NCI-H187 (cell line): ENCODE measurements at places on chromosomes 6 and 20.

DNA sequence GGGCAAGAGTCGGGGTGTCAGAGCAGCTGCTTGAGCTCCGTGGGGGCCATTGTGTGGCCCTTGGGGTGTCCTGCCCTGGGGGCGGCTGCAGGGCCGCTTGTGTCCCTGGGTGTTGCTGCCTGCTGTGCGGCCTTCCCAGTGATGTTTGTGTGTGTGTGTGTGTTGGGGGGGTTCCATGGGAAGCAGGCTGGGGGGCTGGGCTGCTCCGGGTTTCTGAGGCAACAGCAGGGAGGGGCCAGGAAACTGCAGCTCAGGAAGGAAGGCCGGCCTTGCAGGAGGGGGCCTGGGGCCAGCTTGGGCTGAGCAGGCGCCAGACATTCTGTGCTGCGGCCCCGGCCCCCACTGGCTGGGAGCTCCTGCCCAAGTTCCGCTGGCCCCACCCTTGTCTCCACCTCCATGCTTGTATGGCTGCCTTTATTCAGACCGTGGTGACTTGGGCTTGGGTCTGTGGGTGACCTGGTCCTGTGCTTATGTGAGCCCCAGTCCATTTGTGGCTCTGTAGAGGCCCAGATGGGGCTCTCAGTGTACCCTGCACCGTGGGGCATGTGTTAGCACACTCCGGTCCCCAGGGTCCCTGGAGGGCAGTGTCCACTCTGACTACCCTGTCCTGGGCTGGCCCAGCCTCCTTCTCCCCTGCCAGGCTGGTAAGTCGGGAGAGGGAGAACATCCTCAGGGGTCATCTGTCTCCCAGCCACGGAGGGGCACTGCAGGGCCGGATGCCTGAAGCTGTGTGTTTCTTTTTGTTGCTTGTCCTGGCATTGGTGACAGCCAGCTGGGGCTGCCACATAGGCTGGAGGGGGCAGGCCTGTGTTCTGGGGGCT, 4.6 kb upstream of the SOX18 start:
- DNase-seq: no peak

- DNase-seq: no peak
These were observed 140.6 kb downstream of the PXDC1 start for GRCh38 chr6:3610921-3611320.

GRCh38 chr6:159985296-159985945, 16.5 kb downstream of the IGF2R start:
- DNase-seq: no peak

- no peak for DNase-seq
These were observed 354.3 kb downstream of the COL12A1 start for GRCh38 chr6:74851596-74851995.

DNA sequence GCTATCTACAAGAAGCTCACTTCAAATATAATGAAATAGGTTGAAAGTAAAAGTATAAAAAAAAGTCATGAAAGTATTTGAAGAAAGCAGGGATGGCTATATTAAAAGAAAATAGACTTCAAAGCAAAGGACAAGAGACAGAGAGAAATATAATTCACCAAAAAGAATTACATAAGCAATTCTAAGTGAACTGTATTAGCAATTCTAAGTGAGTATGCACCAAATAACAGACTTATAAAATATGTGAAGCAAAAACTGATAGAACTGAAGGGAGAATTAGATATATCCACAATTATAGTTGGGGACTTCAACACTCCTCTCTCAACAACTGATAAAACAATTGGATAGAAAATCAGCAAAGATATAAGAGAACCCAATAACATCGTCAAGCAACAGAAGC, 38.8 kb upstream of the ID4 start:
- no peak for DNase-seq

- no peak for DNase-seq
These were observed 518.6 kb downstream of the TFAP2B start for GRCh38 chr6:51337277-51337676.

DNA sequence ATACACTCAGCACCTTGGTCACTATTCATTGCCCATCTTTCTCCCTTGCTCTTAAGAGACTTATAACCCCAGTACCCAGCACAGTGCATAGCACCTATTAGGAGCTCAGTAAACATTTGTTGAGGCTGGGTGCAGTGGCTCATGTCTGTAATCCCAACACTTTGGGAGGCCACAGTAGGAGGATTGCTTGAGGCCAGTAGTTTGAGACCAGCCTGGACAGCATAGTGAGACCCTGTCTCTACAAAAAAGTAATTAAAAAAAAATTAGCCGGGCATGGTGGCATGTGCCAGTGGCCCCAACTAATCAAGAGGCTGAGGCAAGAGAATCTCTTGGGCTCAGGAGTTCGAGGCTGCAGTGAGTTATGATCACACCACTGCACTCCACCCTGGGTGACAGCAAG, 8.2 kb upstream of the EIF2S2 start:
- no peak for DNase-seq

GRCh38 chr20:24628985-24629384, 159.6 kb downstream of the SYNDIG1 start:
- no peak for DNase-seq

DNA sequence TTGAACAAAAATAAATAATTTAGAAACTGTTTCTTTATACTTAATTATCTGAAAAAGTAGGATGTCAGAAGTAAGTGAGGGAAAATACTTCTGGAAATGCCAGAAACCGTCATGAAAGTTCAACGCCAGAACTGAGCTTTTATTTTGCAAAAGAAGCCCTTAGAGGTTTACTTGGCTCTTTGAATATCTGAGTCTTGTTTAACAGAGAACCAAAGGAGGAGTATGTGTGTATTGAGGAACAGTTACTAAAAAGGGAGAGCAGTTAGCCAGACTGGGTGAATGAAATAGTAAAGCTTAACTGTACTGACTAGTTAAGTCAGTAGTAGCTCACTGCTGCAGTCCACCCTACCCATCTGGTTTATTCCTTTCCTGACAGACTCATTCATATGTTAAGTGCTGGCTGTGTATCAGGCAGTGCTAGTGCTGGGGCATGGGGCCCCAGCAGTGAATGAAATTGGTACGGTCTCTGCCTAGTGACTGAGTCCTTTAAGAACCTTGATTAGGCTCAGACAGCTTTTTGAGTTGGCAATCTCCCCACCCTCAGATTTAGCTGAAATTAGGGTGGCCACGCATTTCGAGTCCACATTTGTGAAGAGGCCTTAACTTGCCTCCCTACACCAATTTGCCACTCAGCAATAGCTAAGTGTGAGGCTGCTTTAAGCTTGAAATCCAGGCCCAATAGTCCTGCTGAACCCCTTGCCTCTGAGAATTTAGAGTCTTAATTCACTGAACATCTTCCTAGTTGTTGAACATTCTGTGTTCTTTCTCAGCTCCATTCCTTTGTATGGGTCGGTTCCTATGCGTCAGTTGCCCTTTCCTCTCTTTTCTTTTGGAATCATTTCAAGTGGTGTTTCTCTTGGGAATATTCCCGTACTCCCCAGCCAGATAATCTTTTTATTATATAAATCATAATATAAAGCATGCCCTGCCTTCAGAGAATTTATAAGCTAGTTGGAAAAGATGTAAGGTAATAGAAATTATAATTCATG, 20.2 kb downstream of the MAP3K4 start:
- no peak for DNase-seq

- no peak for DNase-seq
These were observed 67.9 kb downstream of the PSMB1 start for GRCh38 chr6:170485159-170485558.

- no peak for DNase-seq
These were observed 2.3 kb upstream of the LYRM2 start for GRCh38 chr6:89640804-89641203.

DNA sequence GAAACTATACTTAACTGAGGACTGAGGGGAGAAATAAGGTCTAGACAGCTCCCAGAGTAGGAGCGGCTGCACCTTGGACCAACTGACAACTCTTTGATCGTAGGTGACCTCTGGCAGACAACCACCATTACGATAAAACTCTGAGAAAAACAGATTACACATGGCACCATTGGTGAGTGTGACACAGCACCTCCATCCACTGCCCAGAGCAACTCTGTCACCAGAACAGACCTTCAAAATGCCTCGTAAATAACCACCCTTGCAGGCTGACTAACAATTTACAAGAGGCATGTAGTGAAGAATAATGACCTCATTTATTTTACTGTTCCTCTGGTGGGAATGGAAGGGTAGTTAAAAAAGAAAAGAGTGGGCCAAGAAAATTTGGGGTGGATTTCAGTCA, 64.2 kb downstream of the F13A1 start:
- no peak for DNase-seq

DNA sequence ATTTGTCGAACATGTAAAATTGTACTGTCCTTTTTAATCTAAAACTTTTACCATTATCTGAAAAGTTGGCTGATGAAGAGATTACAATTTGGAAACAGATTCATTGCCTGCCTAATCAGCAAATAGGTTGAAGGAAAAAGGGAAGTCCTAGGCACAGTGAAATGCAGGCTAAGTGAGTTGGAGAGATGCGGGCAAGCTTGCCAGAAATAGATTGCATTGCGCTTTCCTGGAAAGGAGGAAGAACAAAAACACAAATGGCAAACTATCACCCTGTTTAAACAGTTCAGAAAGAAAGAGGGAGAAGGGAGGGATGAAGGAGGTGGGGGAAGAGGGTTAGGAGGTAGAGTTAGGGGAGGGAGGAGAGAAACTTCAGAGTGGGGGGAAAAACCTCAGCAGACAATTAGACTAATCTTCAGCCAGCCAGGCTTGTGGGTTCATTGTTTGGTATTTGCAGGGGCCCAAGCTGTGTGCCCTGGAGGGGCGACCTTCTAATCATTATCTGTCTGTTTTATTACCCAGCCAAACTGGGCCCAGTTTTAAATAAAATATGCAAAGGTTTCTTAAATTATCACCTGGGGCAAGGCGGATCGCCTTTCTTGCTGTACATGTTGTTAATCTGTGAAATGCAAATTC, 465.2 kb downstream of the TFAP2B start:
- no peak for DNase-seq

DNA sequence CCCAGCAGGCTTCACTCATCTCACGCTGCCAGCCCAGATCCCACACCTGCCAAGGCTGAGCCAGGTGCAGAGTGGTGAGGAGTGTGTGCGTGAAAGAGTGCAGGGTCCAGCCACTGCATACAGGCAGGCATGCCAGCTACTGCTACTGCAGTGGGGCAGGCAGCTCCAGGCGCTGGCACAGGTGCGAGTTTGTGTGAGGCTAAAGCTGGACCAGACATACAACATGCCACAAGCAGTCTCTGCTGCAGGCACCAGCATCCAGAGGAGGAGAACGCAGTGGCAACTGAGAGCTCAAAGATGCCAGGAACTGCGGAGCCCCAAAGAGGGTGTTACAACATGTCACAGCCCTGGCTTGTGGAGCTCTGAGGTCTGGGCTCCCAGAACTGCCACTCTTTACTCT, 149.8 kb downstream of the EYS start:
- no peak for DNase-seq

- DNase-seq: no peak
These were observed 10.3 kb upstream of the MYB start for GRCh38 chr6:135170849-135171248.

- DNase-seq: no peak
These were observed 19.6 kb downstream of the MBOAT1 start for GRCh38 chr6:20192625-20193024.

GRCh38 chr6:119979862-119980261, 630.3 kb upstream of the MAN1A1 start:
- DNase-seq: no peak

DNA sequence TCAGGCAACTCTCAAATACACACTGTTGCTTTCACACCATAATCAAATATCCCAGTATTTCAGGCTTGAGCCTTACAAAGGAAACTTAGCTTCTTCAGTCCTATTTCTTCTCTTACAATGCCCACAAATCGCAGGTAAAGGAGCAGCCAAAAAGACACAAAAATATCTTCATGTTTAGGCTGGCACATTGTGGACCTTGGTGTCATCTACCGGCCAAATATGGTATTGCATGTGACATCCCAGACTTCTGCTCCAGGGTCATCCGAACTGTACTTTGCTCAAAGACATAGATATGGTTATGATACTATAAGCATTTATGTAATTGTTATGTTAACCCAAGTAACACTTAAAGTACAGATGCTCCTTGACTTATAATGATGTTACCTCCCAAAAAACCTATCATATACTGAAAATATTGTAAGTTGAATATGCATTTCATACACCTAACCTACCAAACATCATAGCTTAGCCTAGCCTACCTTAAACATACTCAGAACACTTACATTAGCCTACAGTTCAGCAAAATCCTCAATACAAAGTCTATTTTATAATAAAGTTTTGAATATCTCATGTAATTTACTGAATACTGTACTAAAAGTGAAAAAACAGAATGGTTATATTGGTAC, 4.6 kb downstream of the OR2H2 start:
- DNase-seq: no peak

- DNase-seq: no peak
These were observed 11.0 kb upstream of the BLOC1S5 start for GRCh38 chr6:8075185-8075584.

GRCh38 chr20:59657459-59658046, 53.2 kb downstream of the PHACTR3 start:
- DNase-seq: no peak

- no peak for DNase-seq
These were observed 704.3 kb downstream of the EPM2A start for GRCh38 chr6:145031001-145031400.

DNA sequence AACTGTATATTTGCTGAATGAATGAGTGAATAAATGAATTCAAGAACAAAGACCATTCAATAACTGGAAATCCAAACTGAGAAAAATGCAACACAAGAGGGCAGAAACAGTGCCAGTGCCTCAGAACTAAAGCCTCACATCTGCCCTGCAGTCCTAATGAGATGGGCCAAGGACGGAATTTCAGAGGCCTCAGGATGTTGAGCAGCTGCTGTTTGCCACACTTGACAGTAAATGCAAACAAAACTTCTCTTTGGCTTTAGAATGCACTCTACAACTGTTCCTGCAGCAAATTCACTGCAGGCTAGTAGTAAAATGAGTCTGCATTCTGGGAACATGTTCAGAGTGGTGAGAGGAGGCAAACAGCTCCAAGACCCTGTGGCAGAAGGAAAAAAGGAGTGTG, 177.6 kb upstream of the LRFN2 start:
- DNase-seq: no peak

GRCh38 chr20:1721687-1722512, 64.3 kb upstream of the SIRPG start:
- no peak for DNase-seq

GRCh38 chr20:54323227-54323734, 115.4 kb downstream of the PFDN4 start:
- DNase-seq: no peak

DNA sequence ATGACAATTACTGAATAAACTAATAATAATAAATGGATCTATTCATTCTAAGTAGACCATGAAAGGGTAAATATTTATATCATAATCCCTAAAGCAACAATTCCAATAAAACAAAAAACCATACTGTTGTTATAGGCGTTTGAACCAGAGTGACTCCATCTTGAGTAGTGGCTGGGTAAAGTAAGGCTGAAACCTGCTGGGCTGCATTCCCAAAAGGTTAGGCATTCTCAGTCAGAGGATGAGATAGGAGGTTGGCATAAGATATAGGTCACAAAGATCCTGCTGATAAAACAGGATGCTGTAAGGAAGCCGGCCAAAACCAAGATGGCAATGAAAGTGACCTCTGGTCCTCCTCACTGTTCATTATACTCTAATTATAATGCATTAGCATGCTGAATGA, 8.3 kb downstream of the OR2H1 start:
- no peak for DNase-seq
